Renal cortex interstitium (tissue), 15 donors: ENCODE measurements at places on chromosomes 6 and 20.

DNA sequence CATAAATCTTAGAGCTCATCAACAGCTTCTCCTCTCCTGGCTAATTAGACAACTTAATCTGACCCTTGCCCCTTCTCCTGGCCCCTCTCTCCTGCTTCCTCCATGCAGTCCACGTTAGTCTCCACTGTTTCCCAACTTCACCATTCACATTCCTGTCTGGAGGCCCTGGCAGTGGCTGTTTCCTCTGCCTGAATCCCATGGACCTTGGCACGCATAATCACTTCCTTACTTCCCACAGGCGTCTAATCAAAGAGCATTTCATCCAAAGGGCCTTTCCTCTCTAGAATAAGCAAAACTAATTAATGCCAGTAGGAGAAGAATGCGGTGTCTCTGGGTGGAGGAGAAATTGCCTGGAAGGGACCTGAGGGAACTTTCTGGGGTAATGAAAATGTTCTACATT is 16.4 kb upstream of the XRN2 start:
- no peak for DNase-seq

DNA sequence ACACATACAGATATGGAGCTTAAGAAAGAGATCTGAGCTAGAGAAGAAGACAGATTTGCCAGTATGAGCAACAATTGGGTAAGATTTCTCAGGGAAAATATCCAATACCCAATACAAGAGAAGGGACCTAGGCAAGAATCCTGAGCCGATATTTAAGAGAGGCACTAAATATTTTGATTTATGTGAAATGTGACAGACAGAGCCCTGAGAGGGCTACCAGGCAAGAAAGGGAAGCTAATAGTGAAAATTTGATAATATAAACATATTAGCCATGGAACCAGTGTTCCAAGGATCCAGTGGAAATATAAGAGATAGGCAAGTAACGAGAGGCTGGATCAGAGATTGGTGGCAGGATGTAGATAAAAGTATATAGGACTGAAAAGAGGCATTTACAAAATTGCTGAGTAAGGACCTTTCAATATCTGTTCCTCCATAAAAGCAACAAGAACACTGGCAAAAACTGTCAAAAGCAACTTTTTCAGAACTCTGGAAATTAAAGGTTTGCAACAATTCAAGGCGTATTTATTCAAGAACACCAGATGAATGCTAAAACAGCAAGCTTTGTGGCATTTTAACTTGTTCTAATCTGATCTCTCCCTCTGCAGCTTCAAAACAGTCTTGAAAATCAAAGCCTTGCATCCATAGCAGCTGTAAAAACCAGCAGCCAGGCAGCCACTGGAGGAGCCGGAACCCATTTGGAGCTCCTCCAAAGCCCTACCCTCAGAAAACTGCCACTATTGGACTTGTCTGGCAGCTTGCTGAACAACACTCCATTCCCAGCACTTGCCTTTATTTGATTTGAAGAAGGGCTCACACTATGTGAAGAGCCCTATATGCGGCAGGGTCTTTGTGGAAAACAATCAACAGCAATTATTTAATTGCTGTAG is 58.8 kb downstream of the REV3L start:
- DNase-seq = no peak

- peak; percentile 30 for DNase-seq
Measured at GRCh38 chr20:36435592-36436541, 105.5 kb upstream of the MYL9 start.

DNA sequence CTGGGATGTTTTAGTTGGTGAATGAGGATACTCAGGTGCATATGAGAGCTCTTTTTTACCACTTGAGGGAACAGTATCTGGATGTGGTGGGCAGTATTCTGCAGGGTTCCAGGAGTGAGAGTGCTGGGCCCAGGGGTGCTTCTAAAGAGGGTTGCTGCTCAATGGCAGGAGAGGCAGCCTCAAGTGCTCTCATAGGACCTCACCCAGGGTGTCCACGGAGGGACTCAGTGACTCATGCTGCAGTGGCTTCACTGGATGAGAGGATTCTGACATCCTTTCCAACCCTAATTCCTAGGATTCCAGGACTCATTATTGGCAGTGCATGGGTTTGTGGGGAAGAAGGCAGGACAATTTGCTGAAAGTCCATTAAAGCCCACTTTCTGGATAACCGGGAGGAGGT is 176.6 kb upstream of the FERMT1 start:
- no peak for DNase-seq

- DNase-seq = no peak
Measured at GRCh38 chr6:38262609-38263008, 377.1 kb downstream of the BTBD9 start.

- DNase-seq = no peak
Measured at GRCh38 chr20:3074812-3075211, 3.4 kb downstream of the OXT start.

GRCh38 chr20:36832791-36833190 is 43.1 kb upstream of the TLDC2 start:
- DNase-seq = no peak

- no peak for DNase-seq
Measured at GRCh38 chr20:63627751-63628245, 897 bp upstream of the GMEB2 start.
